Aortic smooth muscle cell (primary cell): ENCODE measurements at places on chromosomes 5 and 9. TPM values are rescaled to one million over a fixed set of nuclear protein-coding genes. Genes with fewer than 3 reads are reported as not detected.

Gene TAS2R1
- total RNA-seq = not detected in 2 replicates

Gene PCDHGB2
- 3.4 and 5.9 TPM in 2 replicates for total RNA-seq

Gene SLC45A2
- total RNA-seq = 0.19 TPM in 1 of 2 replicates, not detected in the other

Gene SEC24A
- total RNA-seq = 18.0 and 23.3 TPM in 2 replicates

Gene AK8
- 0.40 and 0.56 TPM in 2 replicates for total RNA-seq

Gene ACSL6
- 0.25 TPM in 1 of 2 replicates, not detected in the other for total RNA-seq

Gene SPINK7
- total RNA-seq = not detected in 2 replicates

Gene CDKN2B-AS1
- 4.9 and 5.2 TPM in 2 replicates for total RNA-seq

Gene PCDHGA4
- total RNA-seq = 4.0 and 7.5 TPM in 2 replicates

Gene TRIM36
- 0.53 and 0.75 TPM in 2 replicates for total RNA-seq

Gene PTGDS
- total RNA-seq = 9.8 and 21.8 TPM in 2 replicates

Gene P4HA2
- 114 and 136 TPM in 2 replicates for total RNA-seq

Gene SPINK4
- total RNA-seq = not detected in 2 replicates

Gene BARX1
- not detected in 2 replicates for total RNA-seq

Gene CYSRT1
- total RNA-seq = 0.87 and 1.2 TPM in 2 replicates

Gene CKMT2
- 2.8 and 4.0 TPM in 2 replicates for total RNA-seq

Gene CYLC2
- not detected in 2 replicates for total RNA-seq

Gene SEMA4D
- 0.13 and 0.25 TPM in 2 replicates for total RNA-seq
